ENCODE measurements at places on chromosomes 12 and 14.
A peak's percentile ranks its signal among the peaks of the same experiment; 100 is the strongest.

- DNase-seq, result no peak
Observed at GRCh38 chr12:101700299-101700820, 2.9 kb downstream of the CHPT1 start.

- peak; percentile 76 for DNase-seq
Observed at GRCh38 chr14:56117765-56118610, at the start of gene PELI2. Gene PELI2 (plus strand): TSS chr14:56118411. CDS start chr14:56118661, 250 bp downstream.

- DNase-seq, result no peak
Observed at GRCh38 chr12:29286081-29286790, 94.7 kb downstream of the ERGIC2 start.

- DNase-seq, result no peak
Observed at GRCh38 chr14:80489513-80489912, 278.2 kb upstream of the DIO2 start.

GRCh38 chr12:58253663-58254062, 312.3 kb downstream of the ATP23 start:
- DNase-seq, result no peak

DNA sequence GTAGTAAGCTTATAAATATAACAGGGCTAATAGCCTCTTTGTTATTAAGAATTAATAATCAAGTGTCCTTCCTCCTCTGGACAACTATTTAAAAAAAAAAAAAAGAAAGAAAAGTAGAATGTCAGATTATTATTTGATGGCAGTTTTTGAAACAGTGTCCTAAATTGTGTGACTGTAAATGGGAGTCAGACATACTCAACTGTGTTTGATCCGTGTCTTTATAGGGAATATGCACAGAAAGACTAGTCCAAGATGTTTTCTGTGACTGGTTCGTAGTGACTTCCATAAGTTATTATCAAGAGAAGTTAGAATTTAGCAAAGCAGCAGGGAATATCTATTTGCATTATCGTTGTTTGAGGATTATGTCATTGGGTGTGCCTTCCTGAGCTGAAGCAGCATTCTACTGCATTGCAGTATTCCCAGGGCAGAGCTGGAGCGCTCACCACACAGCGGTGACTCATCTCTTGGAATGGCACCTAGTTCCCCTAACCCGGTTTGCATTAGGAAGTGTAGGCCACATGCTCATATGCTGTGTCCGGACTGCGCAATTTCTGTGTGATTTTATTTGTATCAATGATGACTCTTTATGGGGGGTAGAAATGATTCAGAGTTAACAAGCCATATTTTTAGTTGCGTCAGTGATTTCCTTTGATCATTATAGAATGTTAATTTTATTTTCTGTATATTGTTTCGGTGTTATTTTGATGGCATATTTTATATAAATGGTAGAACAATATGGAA, 7.9 kb downstream of the DYNC1H1 start:
- no peak for DNase-seq

GRCh38 chr12:7571257-7571656, 67.7 kb upstream of the CD163 start:
- no peak for DNase-seq

- DNase-seq, result no peak
Observed at GRCh38 chr12:120762086-120762485, 36.5 kb downstream of the ACADS start.

DNA sequence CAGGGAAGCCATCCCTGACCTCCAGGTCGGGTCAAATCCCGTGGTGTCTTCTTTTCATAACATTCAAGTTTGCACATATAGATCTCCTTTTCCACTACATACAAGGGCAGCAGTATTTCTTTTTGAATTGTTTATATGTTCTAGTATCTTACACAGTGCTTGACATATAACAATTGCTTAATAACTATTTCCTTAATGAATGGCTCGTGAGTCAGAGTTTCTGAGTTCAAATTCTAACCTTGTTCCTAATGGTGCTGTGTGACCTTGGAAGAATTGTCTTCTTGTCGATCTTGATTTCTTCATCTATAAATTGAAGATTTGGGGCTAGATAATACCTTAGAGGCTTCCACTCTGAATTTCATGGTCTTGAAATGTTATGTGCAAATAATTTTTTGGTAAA, 57.2 kb upstream of the PELI2 start:
- DNase-seq, result no peak

GRCh38 chr14:44170556-44170955, 336.5 kb downstream of the FSCB start:
- no peak for DNase-seq

- no peak for DNase-seq
Observed at GRCh38 chr12:3797531-3798048, 44.7 kb upstream of the CRACR2A start.

DNA sequence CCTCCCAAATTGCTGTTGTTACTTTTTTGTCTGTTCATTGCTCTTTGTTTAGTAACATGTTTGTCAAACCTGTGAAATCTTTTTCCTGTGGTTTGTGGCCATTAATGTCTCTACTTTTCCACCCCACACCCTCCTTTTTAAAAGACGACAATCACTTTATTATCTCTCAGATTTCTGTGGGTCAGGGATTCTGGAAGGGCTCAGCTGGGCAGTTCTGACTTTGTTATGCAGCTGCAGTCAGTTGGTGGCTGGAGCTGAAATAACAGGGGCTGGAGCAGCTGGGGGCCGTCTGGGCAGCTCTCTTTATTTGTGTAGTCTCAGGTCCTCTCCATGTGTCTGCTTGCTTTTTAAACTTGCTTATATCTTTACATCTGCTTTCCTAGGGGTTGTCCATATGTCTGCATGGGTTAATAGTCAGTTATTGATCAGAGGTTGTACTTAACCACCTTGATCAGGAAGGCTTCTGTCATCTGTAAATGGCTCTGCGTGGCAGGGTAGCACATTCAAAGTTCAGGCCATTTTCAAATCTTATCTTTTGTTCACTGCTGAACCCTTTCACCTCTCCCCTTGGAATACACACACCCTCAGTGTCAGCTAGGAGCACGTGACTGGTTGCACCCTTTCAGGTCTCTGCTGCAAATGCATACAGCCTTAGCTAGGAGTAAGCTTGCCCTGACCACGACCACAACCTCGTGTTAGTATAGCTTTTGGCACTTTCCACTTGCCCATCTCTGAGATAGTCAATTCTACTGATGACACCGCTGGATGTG, 27.9 kb downstream of the BORCS5 start:
- no peak for DNase-seq

GRCh38 chr12:89051065-89051677, 301.1 kb downstream of the DUSP6 start:
- DNase-seq, result no peak

GRCh38 chr12:102461501-102461900, 18.9 kb downstream of the IGF1 start:
- DNase-seq, result no peak

GRCh38 chr14:79629411-79630287, 581.7 kb downstream of the DIO2 start:
- no peak for DNase-seq

GRCh38 chr12:100199023-100199346, 1.6 kb upstream of the ACTR6 start:
- no peak for DNase-seq

GRCh38 chr12:111101003-111101402, 180.6 kb upstream of the MYL2 start:
- no peak for DNase-seq

GRCh38 chr12:44603701-44604100, 272.4 kb downstream of the NELL2 start:
- DNase-seq, result no peak

DNA sequence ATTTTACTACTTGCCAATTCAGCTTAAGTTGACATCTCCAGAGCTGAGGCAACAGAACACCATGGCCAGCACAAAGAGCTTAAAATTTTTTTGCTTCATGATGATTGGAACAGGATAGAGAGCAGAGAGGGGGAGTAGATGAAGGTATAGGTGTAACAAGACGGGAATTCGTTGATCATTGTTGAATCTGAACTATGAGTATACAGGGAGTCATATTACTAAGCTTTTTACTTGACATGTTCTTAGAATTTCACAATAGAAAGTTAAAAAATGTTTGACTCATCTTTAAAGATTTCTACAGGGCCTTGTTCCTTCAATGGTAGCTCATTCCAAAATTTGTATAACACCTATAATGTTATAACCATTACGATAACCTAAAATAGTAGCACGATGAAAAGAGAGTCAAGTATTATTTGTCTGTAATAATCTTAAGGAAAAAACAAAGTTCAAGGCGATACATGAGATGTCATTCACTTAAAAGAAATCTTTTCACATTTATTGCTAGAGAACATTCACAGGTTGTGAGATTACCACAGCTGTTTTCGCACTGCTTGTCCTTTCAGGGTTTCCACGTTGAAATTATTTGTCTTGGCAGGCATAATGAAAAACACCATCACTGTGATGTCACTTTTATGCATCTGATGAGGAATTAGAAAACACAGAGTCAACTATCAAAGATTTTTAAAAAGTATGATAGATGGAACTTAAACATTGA, 33.9 kb downstream of the SPX start:
- no peak for DNase-seq

GRCh38 chr12:47361389-47362021, 281.7 kb upstream of the AMIGO2 start:
- peak; percentile 13 for DNase-seq

DNA sequence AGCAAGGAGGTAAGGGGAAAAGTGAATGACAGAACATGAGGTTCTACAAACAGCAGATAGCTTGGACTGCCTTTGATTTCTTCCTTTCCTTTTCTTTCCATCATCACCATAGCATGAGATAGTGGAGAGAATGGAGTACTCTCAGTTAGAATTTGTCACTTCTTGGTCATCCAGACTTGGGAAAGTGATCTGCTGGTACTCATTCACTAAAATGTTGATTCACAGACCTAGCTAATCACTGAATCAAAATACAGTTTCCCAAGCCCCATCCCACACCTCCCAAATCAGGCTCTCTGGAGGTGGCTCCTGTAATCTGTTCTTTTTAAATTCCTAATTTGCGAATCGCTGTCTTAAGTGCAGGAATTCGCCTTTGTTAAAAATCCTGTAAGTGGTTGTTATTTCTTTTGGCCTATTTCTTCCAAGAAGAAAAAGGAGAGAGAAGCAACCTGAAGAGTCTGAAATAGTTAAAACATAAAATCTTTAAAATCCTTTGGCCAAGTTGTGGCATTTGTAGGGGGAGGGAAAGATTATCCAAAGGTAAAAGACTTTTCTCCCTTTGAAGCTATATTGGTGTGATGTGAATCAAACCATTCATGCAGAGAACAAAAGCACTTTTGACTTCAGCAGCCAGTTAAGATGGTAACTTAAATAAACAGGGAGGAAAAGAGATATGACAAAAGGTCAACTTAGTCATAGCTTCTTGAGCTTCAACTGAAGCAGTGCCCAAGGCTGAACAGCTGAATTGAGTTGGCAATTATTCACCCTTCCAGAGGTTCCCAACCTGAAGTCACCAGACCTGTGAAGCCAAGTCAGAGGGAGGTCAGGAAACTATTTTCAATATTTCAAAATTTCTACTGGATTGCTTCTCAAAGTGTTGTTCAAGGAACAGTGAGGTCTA, 255.1 kb upstream of the KRR1 start:
- DNase-seq, result no peak

GRCh38 chr12:104480826-104481440, 24.2 kb downstream of the CHST11 start:
- DNase-seq, result no peak

- no peak for DNase-seq
Observed at GRCh38 chr14:97106166-97106565, 309.0 kb downstream of the VRK1 start.

DNA sequence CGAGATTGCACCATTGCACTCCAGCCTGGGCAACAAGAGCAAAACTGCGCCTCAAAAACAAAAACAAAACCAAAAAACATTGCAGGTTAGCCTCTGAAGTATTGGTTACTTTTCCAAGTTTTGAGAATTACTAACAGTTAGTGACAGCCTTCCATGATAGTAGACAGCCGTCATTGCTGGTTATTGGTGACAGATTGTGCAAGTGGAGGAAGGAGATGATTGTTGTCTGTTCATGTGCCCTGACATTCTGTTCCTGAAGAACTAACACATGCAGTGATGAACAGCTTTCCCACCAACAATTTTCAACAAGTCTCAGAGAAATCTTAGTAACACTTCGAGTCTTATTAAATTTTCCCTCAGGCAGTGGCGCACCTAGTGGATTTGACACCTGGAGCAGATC, 89.3 kb upstream of the NAP1L1 start:
- no peak for DNase-seq

DNA sequence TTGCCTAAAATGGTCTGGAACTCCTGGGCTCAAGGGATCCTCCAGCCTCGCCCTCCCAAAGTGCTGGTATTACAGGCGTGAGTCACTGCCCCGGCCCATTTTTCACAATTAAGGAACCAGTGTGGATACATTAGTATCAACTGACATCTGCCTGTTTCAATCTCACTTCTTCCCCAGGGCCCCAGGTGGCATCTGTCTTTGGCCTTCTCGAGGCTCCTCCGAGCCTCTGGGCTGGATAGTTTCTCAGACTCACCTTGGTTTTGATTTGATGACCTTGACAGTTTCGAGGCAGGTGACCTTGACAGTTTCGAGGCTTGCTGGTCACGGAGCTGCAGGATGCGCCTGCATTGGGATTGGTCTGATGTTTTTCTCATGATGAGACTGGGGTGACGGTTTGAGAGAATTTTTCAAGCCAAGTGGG, 41.0 kb upstream of the NCOR2 start:
- no peak for DNase-seq

DNA sequence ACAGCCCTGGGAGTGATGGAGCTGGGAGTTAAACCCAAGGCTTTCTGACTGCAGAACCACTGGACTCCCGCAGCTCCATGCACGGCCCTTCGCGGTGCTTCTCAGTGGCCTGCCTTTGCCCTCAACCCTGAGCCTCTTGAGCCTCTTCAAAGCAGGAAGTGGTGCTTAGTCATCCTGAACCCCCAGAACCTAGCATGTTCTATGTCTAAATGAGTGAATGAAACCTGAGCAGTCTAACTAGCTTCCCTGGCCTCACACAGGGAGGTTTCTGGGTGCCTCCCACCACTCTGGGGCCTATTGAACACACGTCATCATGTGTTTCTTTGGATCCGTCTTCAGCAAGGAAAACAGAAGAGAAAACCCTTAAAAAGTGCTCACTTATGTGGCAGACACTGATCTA, 117.9 kb upstream of the SFSWAP start:
- no peak for DNase-seq

DNA sequence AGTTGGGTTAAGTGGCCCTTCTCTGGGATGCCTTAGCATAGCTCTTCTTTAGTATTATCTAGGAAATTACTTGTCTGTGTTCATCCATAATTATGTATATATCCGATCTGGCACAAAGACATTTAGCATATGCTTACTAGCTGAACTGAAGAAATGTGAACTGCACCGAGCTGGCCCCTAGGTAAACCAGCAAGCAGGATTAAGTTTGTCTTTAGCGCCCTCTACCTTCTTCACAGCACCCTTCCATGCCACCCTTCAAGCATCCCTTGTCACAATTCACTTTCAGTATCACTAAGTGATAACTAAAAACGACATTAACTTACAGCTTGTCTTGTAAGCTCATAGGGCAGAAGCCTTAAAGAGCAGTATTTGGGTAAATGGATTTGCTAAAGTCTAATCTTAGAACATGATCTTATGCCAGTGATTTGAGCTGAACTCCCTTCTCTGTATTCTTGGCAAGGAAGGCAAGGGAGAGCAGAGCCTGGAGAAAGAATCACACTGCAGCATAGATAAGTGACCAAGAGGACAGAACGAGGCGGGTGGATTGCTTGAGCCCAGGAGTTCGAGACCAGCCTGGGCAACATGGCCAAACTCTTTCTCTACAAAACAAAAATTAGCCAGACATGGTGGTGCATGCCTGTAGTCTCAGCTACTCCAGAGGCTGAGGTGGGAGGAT, 2.6 kb upstream of the HAL start:
- DNase-seq, result peak; percentile 12

- no peak for DNase-seq
Observed at GRCh38 chr14:63972323-63972932, 119.6 kb downstream of the SYNE2 start.

GRCh38 chr12:3882896-3883564, 9.8 kb upstream of the PARP11 start:
- no peak for DNase-seq

- no peak for DNase-seq
Observed at GRCh38 chr12:45745861-45746277, 16.4 kb downstream of the ARID2 start.

All from activated CD4-positive, alpha-beta T cell treated with anti-CD3 and anti-CD28 coated beads for 1 hour (primary cell).